LoVo (cell line): ENCODE measurements at places on chromosomes 7 and 10.

GRCh38 chr10:66783316-66783715, 142.5 kb upstream of the LRRTM3 start:
- no peak for DNase-seq

DNA sequence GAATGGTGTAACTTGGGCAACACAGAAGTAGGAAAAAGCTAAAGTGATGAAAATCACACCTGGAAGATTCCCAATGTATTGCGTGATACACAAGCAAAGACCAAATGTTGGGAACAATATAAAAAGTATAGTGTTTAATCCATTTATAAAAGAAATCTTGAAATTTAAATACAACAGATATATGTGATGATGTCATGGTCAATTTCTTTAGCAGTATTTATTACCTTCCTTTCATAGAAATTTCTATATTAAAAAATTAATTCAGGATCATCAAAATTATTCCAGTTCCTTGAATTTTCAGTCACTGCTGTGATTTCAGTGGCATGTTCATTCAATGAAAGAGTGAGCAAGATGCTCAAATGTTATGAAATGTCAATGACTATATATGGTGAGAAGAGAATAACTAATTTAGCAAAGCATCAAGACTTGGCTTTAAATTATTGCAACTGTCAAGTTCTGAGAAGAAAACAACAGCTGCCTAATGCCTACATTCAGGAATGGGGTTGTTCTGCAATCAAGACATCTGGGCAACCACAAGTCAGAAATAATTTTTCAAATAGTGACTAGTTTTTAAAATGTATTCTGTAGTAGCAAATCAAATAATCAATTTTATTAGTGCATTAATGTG, 308.8 kb downstream of the SEMA3D start:
- DNase-seq = no peak

GRCh38 chr7:76037310-76037709, 10.5 kb downstream of the STYXL1 start:
- DNase-seq = no peak

GRCh38 chr10:26725837-26726727, 28.6 kb downstream of the PDSS1 start:
- DNase-seq = peak; percentile 48

- no peak for DNase-seq
These were observed 47.5 kb downstream of the NDUFB2 start for GRCh38 chr7:140744005-140744404.

- no peak for DNase-seq
These were observed 16.2 kb upstream of the DNAJB6 start for GRCh38 chr7:157320608-157320980.

DNA sequence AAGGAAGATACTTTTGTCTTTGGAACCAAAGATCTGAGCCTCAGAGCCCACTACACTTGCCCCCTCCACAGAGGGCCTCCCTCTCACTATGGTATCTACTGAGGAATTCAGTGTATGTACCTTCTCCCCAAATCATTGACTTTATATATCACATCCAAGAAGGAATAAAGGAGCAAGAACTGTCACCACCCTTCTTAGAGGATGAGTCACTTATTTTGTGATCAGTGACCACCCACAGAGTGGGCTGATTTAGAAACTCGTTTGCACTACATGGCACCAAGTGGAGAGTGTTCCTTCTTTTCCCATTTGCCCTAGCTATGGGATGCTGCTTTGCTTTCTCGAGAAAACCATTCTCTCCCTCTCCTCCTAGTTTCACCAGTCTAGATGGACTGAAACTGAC, 5.7 kb downstream of the TMEM243 start:
- no peak for DNase-seq

GRCh38 chr7:2198760-2199159, 34.0 kb downstream of the MAD1L1 start:
- no peak for DNase-seq

DNA sequence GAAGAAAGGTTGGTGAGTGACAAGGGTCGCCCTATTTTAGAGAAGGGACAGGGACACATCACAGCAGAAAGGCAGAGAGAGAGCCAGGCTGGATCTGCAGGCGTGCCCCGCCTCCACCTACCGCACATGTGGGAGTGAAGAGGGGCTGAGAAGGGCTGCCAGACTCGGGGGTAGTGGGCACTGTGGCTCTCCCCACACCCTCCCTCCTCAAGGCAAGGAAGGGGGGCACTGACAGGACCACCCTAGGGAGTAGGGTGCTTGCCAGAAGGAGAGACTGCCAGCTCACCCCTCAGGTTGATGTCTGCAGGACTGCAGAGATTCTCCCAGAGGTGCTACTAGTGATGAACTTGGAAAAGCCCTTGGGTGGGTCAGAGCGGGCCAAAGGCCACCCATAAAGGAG, 62.8 kb upstream of the ZRANB1 start:
- no peak for DNase-seq

DNA sequence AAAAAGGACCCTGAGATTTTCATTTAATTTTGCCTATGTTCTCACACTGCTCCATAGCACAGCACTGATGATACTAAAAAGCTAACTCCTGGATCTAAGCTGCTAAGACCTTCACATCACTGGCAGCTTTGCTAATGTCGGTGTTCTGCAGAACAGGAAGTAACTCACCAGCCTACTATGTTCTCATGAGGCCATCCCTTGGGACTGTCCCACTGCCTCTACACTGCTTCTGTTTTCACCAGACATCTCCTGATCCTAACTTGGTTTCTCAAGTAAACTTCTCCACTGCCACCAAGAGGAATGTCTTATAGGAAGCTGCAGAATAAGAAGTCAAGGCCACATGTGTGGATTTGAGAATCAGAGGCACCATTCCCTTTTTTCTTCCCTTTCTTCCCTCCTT, 15.1 kb downstream of the HTR7 start:
- no peak for DNase-seq

- peak; percentile 17 for DNase-seq
These were observed 272.4 kb upstream of the LRGUK start for GRCh38 chr7:133854739-133855138.

DNA sequence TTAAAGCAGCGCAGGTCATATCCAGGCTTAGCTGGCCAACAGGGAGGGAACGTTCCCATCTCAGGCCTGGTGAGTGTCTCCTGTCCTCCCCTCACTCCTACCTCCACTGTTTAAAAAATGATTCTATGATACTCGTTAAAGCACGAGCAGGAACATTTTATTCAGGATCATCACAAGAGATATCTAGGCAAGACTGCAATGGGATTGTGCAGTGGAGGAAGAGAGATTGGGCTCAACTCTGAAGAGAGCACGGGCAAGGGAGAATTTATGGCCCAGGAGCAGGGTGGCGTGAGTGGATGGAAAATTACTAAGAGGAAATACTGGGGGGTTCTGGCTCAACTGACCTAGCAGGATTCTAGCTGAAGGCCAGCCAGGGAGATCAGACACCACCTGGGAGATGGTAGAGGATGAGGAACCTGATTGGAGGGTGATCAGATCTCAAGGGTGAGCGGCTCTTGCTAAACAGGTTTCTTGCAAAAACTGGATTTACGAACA, 9.0 kb upstream of the HSPB1 start:
- DNase-seq = no peak

DNA sequence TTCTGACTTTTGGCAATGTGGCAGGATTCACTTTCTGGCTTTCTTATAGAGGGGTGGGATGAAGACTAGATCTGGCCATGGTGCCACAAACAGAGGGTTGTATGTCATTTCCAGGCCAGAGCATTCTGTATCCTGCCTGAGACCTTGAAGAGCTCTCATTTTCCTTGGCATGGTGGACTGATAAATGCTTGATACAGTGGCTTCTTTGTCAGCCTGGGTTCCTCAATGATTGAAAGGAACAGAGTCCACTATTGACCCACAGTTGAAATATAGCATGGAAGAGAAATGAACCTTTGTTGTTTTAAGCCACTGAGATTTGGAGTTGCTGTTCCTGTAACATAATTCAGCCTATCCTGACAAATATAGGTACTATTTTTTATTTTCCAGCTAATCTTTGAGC, 462.7 kb downstream of the SUGCT start:
- DNase-seq = no peak

DNA sequence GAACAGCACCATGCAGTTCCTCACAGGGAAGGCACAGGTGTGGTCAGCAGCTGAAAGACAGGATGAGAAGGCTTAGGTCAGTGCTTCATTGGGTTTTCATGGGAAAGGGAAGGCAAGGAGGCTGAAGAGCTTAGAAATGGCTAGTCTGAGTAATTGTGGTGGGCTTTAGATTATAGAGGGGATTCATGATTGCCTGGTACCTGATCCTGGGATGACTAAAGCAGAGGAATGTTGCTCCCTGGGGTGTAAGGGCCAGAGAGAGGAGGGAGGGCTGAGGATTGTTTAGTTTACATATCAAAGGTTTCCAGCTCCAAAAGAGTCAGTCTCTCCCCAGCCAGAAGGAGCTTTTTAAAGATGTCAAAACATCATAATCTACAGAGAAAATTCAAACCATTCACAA, 396.3 kb upstream of the POM121L12 start:
- no peak for DNase-seq

DNA sequence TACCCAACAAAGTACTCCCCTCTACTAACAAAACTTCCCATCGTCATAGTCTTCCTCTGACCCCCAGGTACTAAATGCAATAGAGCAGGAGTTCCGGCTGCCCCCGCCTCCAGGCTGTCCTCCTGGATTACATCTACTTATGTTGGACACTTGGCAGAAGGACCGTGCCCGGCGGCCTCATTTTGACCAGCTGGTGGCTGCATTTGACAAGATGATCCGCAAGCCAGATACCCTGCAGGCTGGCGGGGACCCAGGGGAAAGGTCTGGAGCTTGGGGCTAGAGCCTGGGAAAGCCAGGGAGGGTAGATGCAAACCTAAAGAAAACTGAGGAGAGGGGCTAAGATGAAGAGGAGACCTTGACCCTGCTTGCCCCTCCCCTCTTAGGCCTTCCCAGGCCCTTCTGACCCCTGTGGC, 15.3 kb downstream of the EPHB6 start:
- DNase-seq = no peak

GRCh38 chr7:131359136-131359776, 31.6 kb downstream of the MKLN1 start:
- no peak for DNase-seq

GRCh38 chr10:58573144-58573543, 60.5 kb downstream of the BICC1 start:
- DNase-seq = no peak
